Skin of body (tissue), 3 donors: ENCODE measurements at places on chromosomes 1 and 21.
A peak's percentile ranks its signal among the peaks of the same experiment; 100 is the strongest.

- no peak for DNase-seq
Measured at GRCh38 chr1:24540906-24541710, 14.8 kb upstream of the NCMAP start.

DNA sequence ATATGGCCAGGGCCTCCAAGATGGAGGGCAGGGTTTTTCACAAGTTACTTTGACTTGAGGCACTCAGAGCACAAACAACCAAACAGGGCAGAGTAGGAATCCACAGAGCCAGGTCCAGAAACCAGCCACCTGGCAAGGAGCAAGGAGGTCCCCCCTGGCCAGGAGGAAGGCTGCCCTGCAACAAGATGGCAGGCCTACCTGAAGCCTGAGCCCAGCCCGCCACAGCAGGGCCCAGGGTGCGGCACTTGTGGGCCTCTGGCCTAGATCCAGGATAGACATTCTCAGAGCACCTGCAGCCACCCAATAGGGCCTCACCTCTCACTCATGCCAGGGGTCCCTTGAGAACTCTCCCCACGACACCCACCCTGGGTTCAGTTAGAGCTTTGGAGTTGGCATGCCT, 11.5 kb downstream of the SH3BGRL3 start:
- no peak for DNase-seq

DNA sequence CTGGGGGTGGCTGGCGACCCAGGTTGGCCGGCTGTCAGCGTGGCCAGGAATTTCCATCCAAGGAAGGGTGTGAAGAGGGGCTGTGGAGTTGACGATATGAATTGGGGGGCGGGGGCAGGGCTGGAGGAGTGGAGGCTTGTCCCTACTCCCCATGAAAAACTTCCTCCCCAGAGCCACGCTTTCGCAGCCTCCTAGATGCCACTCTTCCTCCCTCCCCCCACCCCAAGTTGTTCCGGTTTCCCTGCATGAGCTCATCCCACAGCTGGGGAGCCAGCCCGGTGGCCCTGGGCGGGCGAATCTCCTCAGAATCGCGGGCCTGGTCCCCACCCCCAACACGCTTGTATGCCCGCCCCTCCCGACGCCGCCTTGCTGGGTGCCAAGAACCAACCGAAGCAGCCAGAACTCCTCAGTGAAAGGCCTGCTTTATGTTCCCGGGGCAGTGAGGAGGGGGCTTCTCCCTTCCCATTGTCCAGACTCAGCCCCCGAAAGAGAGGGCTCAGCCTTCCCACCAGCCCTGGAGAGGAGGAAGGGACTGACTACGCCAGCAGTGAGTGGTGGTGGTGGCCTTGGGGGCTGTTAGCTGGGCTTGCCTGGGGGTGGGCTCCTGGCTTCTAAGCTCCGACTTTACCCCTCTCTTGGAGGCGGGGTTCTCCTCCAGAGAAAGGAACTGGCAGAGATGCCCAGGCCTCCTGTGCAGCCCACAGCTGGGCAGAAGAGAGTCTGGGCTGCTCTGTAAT, 1.8 kb upstream of the CSMD2 start:
- DNase-seq, result peak; percentile 22

DNA sequence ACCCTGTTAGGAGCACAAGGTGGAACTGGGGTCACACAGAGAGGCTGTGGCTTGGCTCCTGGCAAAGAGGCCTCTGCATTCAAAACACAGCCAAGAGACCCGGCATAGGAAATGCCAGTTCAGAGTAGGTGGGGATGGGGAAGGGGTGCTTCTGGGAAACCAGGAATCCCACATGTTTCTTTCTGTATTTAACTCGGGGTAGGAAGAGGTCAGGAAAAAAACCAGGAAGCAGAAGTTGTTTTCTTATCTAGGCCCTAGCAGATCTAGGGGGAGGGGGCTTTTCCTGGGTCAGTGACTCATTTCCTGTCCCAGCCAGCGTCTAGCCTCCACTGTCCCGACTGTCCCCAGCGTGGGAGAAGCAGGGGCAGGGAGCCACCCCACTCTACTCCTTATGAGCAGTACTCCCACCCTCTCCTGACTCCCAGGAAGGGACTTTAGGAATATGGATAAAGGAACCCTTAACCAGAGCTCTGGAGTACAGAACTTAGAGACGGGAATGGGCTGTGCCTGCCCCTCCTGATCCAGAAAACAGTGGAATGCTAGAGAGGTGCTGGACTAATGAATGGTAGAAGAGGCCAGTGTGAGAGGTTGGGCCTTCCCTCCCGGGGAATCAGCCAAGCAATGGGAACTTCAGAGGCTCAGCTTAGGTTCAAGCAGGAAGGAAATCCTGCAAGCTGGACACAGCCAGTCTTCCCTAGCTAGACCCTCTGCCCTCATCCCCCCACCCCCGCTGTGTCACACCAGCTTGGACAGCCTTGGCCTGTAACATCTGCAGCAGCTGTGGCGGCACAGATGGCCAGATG, 5.7 kb downstream of the FHL3 start:
- peak; percentile 46 for DNase-seq

- no peak for DNase-seq
Measured at GRCh38 chr1:109910963-109911798, 532 bp downstream of the CSF1 start.

GRCh38 chr1:43445606-43446387, 7.9 kb downstream of the HYI start:
- no peak for DNase-seq

- no peak for DNase-seq
Measured at GRCh38 chr21:45012662-45013259, 61.6 kb upstream of the ADARB1 start.

GRCh38 chr1:30061292-30062220, 661.8 kb downstream of the MATN1 start:
- no peak for DNase-seq

DNA sequence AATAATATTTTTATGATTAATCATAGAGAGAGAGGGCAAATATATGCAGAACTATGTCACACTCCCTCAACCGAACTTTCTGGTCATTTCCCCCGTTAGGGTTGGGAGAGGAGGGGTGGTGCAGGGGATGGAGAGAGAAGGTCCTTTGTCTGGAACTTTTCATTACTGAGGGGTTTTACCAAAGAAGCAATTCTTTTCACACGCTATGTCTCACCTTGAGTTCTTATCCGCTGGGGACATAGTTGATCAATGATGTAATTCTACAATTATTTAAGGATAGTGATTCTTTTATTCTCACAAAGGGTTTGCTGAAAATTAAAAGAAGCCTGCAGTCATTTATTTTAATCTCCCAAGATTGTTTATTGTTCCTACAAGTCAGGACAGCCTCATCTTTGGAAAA, 98.3 kb upstream of the RUNX1 start:
- DNase-seq, result no peak

DNA sequence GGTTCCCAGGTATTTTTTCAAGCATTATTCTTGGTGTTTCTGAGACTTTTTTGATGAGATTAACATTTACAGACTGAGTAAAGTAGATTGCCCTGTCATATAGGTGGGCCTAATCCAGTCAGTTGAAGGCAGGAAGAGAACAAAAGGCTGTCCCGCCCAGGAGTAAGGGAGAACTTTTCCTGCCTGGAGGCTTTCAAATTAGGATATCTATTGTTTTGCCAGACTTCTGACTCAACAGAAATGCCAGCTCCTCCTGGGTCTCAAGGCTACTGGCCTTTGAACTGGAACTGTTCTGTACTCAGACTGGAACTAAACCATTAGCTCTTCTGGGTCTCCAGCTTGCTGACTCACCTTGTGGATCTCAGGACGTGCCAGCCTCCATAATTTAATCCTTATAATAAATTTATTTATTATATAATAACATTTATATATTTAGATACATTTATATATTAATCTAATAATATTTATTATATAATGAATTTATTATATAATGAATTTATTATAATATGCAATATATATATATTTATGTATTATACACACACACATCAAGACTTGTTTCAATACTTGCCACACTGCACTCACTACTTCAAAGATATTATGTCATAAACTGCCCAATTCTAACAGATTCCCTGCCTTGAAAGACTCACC, 510.8 kb upstream of the B3GALT2 start:
- no peak for DNase-seq

- no peak for DNase-seq
Measured at GRCh38 chr1:246587606-246588005, 21.4 kb downstream of the CNST start.

DNA sequence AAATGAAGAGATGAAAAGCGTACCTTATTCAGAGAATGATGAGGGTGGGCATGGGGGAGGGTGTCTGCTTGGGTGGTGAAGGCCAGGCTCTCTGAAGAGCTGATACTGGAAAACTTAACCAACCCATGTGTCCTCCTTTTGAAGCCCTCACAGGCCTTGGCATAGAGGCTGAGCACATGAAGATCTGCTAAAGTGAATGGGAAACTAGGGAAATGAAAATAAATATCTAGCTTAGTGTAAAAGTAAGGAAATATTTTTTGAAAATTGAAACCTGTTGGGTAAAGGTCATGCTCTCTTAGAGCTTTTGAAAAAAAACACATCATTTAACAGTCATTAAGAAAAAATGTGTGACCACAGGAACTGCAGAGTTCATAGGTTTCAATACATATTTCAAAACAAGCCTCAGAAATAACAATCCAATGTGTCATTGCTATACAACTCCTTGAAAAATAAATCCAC, 40.5 kb upstream of the RALGPS2 start:
- no peak for DNase-seq

DNA sequence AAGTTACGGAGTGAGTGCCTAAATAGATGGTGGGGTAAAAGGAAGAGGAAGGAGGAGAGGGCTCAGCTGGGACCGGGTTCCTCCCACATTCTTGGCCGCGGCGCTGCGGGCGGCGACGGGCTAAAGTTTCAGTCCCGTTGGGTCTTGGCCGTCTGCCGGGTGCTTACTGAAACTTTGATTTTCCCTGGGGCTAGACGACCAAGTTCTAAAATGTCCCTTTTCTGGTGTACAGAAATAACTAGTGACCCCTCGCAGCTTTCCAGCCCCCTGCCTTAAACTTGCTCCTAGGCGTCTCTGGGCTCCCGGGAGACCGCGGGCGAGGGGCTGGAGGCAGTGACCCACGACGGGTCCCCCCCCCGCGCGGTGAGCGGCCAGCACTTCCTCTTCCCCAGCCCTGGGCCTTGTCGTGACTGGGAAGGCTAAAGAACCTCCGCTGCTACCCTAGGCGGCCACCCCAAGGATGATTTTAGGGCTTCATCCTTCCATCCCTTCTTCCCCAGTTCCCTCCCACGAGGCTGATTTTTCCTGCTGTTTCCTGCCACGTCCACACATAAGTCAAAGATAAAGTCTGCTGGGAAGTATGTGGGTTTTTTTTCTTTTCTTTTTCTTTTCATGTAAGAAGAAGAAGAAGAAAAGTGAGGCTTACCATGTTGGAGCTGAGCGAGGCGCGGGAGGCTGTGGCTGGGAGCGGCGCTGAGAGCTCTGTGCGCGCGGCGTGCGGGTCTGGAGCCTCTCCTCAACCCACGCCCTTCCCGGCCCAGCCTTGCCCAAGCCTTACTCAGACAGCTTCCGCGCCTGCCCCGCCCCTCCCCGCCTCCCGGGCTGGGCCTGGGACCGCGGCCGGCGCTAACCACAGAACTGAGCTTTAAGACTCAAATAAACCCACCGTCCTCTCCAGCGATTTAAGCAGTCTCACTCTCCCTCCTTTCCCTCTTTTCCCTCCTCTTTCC, at the start of gene S100A11:
TSS of gene S100A11 (minus strand) at position 738 of the 950 bp plus-strand sequence. CDS start at position 649, 89 bp downstream.
- peak; percentile 79 for DNase-seq

DNA sequence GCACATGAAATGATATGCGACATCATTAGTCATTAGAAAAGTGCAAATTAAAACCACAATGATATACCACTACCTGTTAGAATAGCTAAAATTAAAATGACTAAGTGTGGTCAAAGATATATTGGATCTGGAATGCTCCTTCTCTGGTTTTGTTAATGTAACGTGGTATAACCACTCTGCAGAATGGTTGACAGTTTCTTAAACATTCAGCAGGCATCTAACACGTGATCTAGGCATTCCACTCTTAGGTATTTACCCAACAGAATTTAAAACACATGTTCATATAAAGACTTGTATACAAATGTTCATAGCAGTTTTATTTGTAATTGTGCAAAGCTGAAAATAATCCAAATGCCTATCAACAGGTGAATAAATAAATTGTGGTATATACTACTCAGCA, 165.0 kb upstream of the PLXNA2 start:
- no peak for DNase-seq

DNA sequence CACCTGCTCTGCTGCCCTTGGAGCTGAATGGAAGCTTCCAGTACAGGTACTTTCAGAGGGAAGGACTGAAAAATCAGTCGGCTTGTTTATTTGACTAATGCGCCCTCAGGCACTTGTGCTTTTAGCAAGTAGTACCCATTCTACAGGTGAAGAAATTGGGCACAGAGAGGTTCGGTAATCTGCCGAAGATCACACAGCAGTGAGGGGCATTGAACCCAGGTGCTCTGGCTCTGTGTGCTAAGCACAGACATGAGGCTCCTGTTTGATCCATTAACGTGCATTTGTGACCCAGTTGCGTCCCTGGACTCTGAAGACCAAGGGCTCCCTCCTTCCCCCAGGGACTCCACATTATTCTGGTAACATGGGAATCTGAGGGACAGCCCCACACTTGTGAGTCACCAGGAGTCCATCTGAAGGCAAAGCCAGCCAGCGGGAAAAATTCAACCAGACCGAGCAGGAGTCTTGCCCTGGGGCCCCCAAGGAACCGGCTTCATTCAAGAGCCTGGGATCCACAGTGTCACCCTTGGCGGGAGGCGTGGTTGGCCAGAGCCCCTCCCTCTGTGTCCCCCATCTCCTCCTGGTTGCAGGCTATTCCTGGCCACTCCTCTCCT, 192.4 kb upstream of the ARHGEF16 start:
- DNase-seq, result no peak

GRCh38 chr1:20083178-20083944, 13.4 kb downstream of the PLA2G5 start:
- DNase-seq, result no peak

- DNase-seq, result no peak
Measured at GRCh38 chr1:93723110-93723509, 41.5 kb upstream of the BCAR3 start.

GRCh38 chr1:195898924-195899323, 709.3 kb downstream of the KCNT2 start:
- DNase-seq, result no peak

DNA sequence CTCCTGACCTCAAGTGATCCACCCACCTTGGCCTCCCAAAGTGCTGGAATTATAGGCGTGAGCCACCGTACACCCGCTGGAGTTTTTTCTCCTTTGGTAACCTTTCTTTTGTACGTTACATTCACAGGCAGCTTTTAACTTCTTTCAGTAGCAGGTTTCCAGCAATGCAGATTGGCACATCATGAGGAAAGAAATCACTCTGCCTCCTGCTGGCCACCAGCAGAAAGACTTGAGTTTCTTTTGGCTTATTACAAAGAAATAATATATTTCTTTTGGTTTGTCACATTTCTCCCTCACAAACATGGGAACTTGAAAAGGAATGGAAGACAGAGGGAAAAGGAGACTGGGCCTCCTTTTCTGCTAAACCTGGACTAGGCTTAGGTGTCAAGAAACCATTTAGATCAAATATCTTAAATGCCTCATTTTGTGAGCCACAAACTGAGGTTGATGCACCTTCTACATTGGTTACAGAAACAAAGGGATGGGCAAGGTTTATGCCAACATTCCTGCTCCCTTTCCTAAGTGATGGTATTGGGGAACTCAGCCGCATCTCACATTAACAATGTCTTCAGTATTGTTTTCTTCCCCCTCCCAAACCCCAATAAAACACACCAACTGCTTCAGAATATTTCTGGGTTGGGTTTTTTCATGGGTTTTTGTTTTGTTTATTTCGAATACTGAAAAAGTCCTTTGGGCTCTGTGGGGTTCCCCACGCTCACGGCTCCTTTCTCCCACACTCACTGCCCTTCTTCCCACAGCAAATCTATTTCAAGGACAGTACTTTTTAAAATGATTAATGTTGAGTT, 7.7 kb downstream of the ENSA start:
- DNase-seq, result peak; percentile 38
